ENCODE measurements at places on chromosomes 4 and X. TPM values are rescaled to one million over a fixed set of nuclear protein-coding genes. Genes with fewer than 3 reads are reported as not detected.

GSX2 gene
- not detected for total RNA-seq

- DNase-seq: no peak
Observed at GRCh38 chr4:52641854-52642563, 17.1 kb downstream of the USP46 start.

GRCh38 chrX:51151734-51152133 is 180.9 kb upstream of the NUDT10 start:
- no peak for DNase-seq

- DNase-seq: no peak
Observed at GRCh38 chr4:186825069-186825468, 101.4 kb upstream of the FAT1 start.

DNA sequence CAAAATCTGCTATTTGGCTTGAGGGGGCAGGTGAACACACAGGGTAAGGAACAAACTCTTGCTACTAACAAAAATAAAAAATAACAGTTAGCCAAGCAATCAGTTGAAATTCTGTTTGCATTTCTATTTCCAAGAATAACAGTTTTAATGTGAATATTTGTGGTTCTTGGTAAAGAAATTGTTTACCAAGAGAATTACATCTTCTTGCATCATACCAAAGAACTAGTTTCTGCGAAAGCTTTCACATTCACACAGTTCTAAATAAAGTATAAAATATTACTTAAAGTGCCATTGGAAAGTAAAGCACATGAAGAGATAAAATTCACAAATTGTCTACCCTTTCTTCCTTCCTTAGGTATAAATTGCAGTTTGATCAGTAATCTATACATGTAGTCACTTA is 54.4 kb downstream of the KLHL4 start:
- no peak for DNase-seq

DNA sequence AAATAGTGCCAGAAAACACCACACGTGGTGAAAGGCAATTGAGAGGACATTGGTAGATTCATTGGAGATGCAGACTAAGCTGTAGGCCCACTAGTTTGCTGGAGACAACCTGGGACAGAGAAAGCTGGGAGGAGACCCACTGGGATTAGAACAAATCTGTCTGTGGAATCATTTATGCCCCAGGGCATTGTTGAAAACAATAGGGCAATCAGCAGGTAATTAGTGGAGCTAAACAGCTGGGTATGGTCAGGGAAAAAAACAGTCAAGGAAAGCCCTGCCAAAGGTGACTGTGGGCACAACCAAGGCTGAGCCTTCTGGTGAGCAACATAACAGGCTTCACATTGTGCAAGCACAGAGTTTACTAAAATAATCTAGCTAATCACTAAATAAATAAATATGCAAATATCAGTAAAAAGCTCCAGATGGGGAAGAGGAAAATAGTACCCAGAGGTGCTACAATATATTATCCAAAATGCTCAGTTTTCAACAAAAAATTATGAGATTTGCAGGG is 9.0 kb downstream of the TCEAL3 start:
- DNase-seq: no peak

DNA sequence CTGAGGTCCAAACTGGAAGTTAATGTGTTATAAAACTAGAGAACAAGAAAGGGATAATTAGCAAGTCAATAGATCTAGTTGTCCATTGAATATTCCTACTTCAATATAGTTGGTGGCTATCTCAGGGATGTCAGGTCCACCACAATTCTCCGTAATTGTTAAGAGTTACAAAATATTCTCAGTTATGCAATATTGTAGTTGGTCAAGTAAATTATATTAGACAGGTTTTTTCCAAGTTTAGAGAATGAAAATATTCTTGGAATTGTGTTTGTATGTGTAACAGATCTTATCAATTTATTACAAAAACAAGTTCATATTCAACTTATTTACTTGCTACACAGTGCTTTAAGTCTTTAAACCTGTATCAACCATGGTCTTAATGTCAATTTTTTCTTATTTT is 547.4 kb downstream of the SPRY1 start:
- DNase-seq: no peak

DNA sequence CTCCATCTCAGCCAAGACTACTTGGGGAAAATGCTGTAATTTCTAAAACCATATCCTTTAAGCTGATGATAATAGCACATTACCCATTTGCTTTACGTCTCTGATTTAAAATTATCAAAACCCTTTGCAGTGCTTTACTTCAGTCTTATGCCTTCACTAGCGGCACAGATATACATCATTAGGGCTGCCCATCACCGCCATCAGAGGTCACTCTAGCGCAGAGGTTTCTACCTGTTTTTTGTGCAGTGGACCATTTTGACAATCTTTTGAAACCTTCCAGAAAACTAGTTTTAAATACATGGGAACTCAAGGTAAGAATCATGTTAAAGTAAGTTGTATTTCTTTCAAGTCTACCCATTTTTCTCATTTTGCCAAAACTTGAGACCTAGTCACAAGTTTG is 592.5 kb downstream of the PPARGC1A start:
- no peak for DNase-seq

DNA sequence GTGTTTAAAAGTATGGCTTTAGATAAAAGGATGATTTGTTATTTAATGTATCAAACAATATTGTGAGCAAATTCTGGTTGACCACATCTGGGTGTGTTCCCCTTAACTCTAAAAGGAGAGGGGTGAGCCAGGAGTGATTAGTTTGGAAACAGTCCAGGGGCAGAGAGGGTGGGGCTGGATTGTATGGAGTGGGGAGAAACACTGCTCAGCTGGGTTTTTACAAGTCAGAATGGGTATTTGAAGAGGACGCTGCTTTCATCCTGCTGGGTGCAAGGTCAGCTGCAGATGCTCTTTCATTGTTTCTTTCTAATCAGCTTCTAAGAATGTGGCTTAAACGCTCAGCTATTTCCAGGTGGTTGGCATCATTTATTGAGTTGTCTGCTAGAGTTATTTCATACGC is 82.8 kb upstream of the LIMCH1 start:
- DNase-seq: no peak
